Right ventricle myocardium inferior (tissue), 1 donor: ENCODE measurements at places on chromosomes 16 and 17. TPM values are rescaled to one million over a fixed set of nuclear protein-coding genes. Genes with fewer than 3 reads are reported as not detected.

DNA sequence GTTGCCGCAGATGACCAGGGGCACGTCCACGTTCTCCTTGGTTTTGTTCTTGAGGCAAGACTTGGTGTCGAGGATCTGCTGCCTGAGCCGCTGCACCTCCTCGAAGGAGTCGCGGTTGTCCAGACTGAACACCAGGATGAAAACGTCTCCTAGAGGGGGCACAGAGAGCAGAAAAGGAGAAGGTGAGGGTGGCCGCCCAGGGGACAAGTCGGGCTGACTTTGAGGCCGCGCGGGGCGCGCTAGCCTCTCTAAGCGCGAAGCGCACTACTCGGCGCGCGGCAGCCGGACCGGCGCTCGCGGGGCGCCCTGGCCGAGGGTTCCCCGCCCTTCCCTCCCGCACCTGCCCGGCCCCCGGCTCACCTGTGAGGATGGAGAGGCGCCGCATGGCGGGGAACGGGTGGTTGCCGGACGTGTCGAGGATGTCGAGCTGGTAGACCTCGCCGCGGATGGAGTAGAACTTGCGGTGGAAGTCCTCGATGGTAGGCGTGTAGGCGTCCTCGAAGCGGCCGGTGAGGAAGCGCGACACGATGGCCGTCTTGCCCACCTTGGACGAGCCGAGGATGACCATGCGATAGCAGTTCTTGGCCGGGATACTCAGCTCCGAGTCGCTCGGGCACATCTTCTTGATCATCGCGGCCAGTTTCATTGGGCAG is 533 bp downstream of the RASD1 start:
- DNase-seq = peak; percentile 70

DNA sequence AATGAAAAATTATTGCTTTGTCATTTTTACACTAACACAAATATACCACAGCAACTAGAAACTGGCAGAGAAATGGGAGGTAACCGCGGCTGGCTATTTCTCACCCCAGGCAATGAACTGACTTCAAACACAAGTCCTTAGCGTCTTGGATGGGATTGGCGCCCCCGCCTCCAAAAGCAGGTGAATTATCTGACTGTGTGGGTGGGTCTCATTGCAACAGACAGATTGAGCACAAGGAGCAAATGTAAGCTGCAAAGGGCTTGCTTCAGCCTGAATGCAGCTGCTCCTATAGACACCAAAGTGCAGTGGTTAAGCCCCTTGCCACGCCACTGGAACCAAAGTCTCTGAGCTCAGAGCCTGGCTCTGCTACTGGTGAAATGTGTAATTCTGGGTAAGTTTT is 225.0 kb downstream of the XYLT1 start:
- DNase-seq = no peak

DNA sequence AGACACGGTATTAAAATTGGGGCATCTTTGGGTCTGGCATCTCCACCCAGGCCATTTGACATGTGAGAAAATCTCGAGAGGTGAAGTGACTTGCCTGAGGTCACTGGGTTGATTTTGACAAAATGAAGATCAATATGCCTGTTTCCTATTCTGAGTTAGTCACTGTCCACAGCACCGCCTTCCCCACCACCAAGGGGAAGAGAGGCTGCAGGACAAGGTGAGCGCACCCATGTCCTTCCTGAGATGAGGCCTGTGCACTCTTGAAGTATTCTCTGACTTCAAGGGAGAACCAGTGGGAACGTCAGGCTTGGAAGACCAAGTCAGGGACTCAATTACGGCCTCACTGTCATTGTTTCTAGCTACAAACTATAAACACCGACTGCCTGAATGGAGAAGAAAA is 49.9 kb upstream of the WSB1 start:
- DNase-seq = no peak

- peak; percentile 93 for DNase-seq
Measured at GRCh38 chr16:31713071-31713944, 160.3 kb upstream of the ZNF267 start.

DNA sequence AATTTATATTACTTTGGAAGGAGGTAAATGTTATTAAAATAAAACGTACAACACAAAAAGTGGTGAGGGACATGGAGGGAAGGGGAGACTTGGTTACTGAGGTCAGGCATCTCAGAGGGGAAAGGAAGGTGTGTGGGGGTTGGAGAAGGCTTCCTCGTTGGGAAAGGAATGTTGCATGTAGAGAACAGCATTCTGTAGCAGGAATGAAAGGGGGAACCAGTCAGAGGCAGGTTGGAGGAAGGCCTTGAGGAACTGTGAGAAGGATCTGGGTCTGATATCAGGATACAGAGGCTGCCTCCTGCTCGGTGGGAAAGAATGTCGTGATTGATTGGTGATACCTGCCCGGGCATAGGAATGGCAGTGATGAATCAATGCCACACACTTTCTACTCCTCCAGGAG is 103.3 kb upstream of the ZFHX3 start:
- DNase-seq = no peak

GRCh38 chr17:44871556-44871955 is 23.9 kb downstream of the HIGD1B start:
- no peak for DNase-seq

DNA sequence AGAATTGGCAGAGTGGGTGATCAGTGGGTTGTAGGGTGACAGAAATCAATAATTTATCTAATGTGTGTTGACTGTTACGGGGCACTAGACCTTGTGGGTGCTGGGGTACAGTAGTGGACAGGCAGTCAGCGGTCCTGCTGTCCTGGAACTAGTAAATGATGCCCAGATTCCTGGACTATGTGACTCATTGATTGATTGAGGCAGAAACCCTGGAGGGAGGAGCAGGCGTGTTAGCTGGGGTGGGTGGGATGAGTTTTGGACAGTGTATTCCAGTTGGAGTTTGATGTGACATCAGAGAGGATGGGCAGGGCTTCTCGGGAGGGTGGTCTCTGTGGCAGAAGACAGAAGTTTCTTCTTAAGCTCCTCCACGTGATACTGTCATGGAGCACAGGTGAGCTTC is 24.4 kb downstream of the PRMT7 start:
- DNase-seq = no peak

DNA sequence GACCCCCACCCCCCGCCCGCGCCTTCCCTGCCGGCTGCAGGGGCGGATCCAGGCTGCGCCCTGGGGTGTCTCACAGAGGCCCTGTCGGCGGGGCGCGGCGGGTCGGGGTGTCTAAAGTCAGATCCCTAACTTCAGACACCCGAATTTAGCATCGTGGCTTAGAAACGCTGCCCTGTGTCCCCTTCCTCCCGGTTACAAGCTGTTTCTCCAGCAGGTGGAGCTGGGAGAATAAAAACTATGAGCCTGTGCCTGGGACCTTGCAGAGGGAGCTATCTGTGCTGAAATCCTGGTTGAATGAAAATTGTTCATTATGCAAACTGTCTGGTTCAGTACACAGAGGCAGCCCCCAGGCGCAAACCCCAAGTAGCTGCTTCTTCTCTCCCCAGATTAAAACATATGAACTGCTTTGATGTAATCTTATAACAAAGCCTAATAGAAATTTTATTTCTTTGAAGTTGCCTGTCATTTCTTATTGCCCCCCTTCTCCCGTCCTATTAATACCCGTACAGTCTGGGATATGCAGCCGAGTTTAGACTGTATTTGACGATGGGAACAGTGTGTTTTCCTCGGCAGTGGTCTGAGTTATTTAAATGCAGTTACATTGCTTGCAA is 79.0 kb downstream of the RPA1 start:
- no peak for DNase-seq

DNA sequence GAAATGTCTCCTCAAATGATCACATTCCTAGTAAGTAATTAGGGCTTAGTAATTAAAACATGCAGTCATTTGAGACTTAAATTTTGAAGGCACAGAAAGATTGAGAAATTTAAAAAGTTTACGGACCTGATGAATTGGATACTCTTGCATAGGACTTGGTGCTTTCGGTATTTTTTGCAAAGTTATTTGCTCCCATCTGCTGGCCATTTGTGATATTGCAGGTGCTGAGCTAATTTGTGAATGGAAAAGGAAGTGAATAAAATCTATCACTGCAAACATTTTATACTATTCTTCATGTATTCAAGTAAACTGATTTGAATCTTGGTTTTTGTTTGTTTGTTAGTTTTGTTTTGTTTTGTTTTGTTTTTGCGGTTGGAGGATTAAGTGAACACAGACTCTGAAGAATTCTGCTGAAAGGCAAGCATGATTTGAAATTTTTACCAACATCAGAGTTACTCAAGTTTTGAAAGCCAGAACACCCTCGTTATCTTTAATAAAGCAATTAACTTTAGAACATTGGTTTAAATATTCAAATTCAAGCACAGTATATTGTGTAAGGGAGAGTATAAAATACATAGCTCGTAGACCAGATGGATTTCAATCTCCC is 689.5 kb upstream of the RBFOX1 start:
- no peak for DNase-seq

SLFN14 gene
- total RNA-seq = not detected

MYH8 gene
- total RNA-seq = not detected
